Diencephalon (tissue), 1 donor: ENCODE measurements at places on chromosomes 13 and 19. TPM values are rescaled to one million over a fixed set of nuclear protein-coding genes. Genes with fewer than 3 reads are reported as not detected.

TLE6 gene
- 3.9 TPM for total RNA-seq

KLK2 gene
- total RNA-seq: not detected

ELSPBP1 gene
- not detected for total RNA-seq

LYPD5 gene
- 6.7 TPM for total RNA-seq

SPACA4 gene
- not detected for total RNA-seq

UNC13A gene
- total RNA-seq: 69.7 TPM

IGFL1 gene
- total RNA-seq: not detected
